ENCODE measurements at places on chromosomes 12 and 14.

GRCh38 chr14:32578181-32578580 lies 249.1 kb downstream of the AKAP6 start:
- no peak for DNase-seq

- no peak for DNase-seq
Measured at GRCh38 chr12:49619286-49619685, 4.1 kb upstream of the PRPF40B start.

DNA sequence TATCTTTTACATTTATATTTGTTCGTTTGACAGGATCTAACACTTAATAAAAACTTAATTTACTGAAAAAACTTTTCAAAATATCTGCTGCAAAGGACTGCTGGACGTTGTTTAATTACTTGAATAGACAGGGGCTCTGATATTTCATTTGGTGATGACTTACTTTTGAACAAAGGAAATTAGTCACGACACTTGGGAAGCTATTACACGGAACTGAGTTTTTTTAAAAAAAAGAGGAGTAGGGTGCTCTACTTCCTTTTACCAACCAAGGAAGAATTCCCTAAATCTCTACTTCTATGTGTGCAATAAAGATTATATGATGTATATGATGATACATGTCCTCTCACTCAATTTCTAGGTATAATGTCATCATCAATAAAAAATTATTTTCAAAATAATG lies 4.7 kb downstream of the FGD6 start:
- no peak for DNase-seq

- DNase-seq: no peak
Measured at GRCh38 chr12:43763769-43764168, 5.0 kb downstream of the IRAK4 start.

DNA sequence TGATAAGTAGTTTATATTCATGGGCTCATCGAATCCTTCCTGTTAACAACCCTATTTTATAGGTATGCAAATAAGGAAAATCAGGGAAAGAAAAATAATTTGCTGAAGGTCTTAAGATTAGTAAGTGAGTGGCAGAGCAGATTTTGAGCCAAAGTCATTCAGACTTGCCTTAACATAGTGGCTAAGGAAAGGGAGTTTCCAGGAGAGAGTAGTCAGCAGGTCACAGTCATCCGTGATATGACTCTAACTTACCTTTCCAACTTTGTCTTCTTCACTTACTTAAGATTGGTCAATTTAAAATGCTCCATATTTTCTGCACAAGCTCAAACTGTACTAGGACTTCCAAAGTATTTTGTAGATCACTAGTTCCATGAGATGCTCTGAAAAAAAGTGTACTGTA lies 46.6 kb downstream of the AKAP6 start:
- no peak for DNase-seq

GRCh38 chr14:61872452-61872851 lies 110.2 kb downstream of the SNAPC1 start:
- no peak for DNase-seq

DNA sequence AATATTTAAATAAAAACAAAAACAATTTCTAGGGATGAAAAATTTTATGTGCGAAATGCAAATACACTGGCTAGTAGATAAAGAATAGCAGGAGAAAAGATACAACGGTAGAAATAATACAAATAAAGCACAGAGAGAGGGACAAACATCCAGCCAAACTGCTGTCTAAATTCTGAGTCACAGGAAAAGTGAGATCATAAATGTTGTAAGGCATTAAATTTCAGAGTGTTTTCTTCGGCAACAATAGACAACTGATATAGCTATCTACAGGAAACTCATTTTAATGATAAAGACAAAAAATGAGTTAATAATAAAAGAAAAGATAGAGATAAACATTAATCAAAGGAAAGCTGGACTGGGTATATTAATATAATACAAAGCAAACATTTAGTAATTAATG lies 122.2 kb downstream of the NTS start:
- no peak for DNase-seq

- no peak for DNase-seq
Measured at GRCh38 chr14:61344437-61345150, 23.2 kb downstream of the PRKCH start.

DNA sequence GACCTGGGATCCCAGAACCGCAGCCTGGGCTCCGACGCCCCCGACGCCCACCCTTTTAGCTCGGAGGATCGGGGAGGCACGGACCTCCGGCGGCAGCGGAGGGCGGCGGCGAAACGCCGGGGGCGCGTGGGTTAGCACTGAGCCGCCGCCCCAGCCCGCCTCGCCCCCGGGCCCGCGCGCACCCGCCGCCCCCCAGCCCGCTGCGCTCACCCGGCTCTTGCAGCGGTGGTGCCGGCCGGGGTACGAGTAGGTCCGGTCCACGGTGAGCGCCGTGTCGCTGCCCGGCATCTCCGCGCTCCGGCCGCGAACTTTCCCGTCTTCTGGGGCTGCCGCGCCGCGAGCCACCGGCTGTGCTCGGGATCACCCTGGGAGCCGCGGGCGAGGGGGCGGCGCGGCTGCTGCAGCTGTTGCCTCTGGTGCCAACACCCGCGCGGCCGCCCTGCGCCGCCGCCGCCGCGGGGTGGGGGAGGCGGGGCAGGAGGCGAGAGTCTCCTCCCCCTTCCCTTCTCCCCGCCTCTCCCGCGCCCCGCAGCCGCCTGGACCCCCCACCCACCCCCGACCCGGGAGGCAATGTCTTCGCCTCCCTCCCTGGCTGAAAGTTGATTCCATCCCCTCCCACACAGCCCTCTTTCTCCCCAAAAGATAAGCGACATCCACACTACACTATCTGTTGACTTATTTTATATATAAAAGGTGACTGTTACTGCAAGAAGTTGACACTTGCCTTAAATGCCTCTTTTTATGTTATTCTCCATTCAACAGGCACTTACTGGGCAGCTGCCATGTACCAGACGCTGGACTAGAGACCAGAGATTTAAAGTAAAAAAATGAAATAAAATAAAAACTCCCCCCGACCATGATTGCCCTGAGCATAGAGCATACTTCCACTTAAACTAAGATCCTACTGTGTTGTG lies at the start of gene TMCC3:
Gene TMCC3 (minus strand): TSS at position 415 of the 914 bp plus-strand sequence. CDS start 127 bp downstream, at position 288.
- DNase-seq: no peak

- no peak for DNase-seq
Measured at GRCh38 chr14:95402578-95402977, 82.9 kb upstream of the CLMN start.

- DNase-seq: no peak
Measured at GRCh38 chr12:16473610-16474326, 126.3 kb downstream of the MGST1 start.

GRCh38 chr14:32203928-32204357 lies 874 bp upstream of the RNU6-8 start:
- DNase-seq: peak; percentile 4

GRCh38 chr12:6540181-6540877 lies 6.0 kb downstream of the GAPDH start:
- DNase-seq: no peak

DNA sequence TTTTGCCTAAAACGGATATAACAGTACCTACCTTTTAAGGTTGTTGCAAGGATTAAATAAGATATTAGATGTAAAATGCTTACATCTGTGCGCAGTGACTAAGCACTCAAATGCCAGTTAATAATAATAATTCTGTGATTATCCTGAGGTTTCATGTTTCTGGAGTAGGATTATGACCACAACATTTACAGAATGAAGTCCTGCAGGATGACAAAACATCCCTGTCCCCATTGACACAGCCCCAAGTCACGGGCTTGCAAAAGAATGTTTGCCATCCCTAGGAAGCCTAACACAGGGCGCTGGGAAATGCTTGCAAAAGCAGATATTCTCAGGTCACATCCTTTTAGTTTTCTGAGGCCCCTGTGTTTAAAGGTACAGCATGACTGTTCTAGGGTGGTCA lies 20.1 kb downstream of the SUSD6 start:
- no peak for DNase-seq

GRCh38 chr12:52243259-52243855 lies 10.3 kb downstream of the KRT7 start:
- DNase-seq: no peak

DNA sequence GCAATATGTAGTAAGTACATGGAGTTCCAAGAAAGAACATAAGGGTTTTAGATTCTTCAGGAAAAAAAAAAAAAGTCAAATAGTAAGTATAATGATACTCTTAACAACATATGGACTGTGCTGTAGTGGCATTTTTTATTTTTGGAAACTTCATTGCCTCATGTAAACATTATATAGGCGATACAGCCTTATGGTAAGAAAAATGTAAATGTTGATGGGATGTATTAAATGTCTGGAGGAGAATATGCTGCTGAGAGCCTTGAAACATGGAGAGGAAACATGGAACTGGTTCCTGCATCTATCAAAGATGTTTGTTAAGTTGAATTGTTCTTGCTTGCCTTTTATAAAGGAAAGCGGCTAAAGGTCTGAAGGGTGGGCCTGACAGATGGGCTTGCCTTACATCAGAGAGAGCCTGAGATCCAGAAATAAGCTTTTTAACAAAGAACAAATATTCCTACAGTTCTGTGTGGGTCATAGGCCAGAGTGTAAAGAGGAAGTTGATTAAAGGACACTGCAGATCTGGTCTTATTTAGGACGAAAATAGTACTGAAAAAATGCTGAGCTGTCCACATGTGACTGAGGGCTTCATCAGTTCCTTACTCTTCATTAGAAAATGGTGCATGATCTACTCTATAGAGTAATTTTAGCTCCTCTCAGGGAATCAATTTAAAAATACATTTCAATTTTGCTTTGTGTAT lies 448.1 kb upstream of the DCN start:
- DNase-seq: no peak

- DNase-seq: no peak
Measured at GRCh38 chr14:73770977-73771847, 57.0 kb upstream of the PNMA1 start.

- DNase-seq: no peak
Measured at GRCh38 chr14:45757655-45758054, 504.7 kb upstream of the MIS18BP1 start.

DNA sequence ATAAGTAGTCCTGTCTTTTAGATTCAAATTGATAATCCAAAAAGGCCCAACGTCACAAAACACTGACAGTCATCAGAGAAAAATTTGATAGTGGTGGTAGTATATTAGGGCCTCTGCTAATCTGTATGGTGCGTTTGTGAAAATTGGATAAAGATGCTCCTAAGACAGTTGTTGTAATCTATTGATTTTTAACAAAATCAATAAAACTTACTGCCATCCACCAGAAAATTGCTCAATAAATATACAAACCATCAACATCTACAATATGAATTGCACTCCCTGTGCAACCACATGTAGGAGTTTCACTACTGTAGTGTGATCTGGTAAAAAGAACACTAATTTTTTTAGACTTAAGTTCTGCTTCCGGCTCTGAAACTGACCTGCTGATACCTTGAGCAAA lies 336.8 kb downstream of the FUT8 start:
- no peak for DNase-seq

DNA sequence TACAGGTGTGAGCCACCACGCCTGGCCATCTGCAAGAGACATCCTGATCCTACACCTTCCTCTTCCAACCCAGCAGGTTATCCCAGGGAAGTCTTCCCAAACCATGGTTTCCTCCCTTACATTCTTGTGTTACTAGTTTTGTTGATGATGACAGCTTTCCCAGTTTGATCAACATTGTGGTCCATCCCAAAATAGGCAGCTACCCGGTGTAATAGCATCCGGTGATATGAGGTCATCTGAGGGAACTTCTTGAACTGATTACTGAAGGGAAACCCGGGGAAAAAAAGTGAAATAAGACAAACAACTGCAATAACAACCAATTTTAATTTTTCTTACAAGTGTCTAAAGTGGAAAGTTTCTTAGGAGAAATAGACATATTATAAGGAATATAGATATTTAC lies 45.3 kb upstream of the STAC3 start:
- no peak for DNase-seq

DNA sequence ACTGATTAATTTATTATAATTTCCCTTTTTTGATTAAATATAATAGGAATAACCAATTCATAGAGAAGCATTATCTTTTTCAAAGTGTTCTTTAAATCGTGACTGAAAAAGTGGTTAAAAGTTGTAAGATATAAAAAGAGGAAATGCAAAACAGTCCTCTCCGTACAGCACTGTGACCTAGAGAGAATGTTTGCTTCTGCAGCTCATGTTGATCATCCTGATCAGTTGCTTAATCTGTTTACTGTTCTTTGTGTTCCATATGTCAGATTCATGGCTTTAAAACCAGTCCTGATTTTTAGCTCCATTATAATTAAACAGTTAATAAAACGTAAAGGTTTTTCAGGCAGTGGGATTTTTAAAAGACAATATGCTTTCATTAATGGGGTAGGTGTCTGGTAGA lies 4.7 kb downstream of the TTC8 start:
- no peak for DNase-seq

DNA sequence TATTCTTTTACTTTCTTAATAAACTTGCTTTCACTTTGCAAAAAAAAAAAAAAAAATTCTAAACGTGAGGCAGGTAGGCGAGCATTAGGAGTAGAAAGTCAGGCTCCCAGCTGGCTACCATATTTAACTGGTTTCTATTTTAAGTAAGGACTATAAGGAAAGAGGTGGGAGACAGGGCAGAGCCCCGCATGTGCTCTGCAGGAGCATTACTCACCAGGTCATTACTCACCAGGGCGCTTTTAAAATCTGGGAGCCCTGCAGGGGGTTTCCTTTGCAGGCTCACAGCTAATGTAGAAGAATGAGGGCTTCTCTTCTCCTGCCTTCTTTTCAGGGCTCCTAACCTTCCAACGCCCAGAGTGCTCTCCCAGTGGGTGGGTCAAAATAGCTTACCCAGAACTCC lies 14.0 kb upstream of the DPF3 start:
- DNase-seq: no peak

- DNase-seq: no peak
Measured at GRCh38 chr14:31283578-31284252, 76.1 kb upstream of the HECTD1 start.

- peak; percentile 76 for DNase-seq
Measured at GRCh38 chr14:89720741-89721729, 233.5 kb downstream of the EFCAB11 start.

DNA sequence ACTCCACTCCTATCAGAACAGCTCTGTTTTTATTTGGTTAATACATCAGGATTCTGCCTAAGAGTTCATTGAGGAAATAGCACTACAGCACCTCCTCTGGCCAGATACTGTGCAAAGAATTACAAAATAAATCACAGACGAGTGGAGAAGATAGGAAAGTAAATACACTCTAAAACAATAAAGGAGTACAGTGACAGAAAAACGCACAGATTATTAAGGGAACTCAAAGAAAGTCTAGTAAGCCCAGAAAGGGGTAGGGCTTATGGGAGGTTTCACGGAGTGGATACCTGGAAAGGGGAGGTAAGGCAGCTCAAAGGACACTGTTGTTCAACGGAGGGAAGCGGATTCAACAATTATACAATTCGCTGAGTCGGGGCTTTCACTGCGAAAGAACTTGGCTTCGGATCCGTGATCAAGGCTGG lies 5.5 kb downstream of the OR10AD1 start:
- DNase-seq: no peak

GRCh38 chr12:48029491-48030172 lies 25.4 kb upstream of the COL2A1 start:
- no peak for DNase-seq

GRCh38 chr12:7242176-7243101 lies 53.0 kb downstream of the PEX5 start:
- no peak for DNase-seq

DNA sequence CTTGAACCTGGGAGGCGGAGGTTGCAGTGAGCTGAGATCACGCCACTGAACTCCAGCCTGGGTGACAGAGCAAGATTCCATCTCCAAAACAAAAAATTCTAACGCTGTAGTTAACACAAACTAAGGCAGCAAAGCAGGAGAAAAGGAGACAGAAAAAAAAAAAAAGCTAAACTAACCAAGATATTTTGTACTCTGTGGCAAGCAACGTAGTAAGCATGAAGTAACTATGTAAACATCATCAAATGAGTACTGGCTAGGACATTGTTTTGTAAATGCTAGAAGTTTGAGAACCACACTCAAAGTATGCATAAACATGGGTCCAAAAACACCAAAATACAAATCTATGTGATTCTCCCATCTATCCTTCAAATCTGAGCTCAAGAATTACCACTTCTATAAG lies 44.2 kb downstream of the C2CD5 start:
- DNase-seq: no peak
